ENCODE measurements at places on chromosomes 2 and 18.

- no peaks in the 10 kb centered on the region for H3K27me3 ChIP-seq
- DNase-seq: no peak
- H3K36me3 ChIP-seq: no peaks in the 10 kb centered on the region
- peaks cover 24% of the 10 kb centered on the region for H3K4me1 ChIP-seq
- H3K4me3 ChIP-seq: no peak overlapping the region
These were observed 48.4 kb upstream of the NEMP2 start for GRCh38 chr2:190582736-190583506.

- no peak for DNase-seq
- no peaks in the 10 kb centered on the region for H3K27me3 ChIP-seq
- H3K27ac ChIP-seq: no peak overlapping the region
- H3K36me3 ChIP-seq: no peaks in the 10 kb centered on the region
These were observed 898.4 kb upstream of the CELF4 start for GRCh38 chr18:38464024-38464423.

GRCh38 chr2:177396703-177397460, 4.3 kb downstream of the AGPS start:
- H3K36me3 ChIP-seq: peaks cover 25% of the 10 kb centered on the region
- no peaks in the 10 kb centered on the region for H3K27me3 ChIP-seq
- peaks cover 76% of the 10 kb centered on the region for H3K4me1 ChIP-seq
- H3K4me3 ChIP-seq: peak overlapping the region; percentile 16
- DNase-seq: no peak

DNA sequence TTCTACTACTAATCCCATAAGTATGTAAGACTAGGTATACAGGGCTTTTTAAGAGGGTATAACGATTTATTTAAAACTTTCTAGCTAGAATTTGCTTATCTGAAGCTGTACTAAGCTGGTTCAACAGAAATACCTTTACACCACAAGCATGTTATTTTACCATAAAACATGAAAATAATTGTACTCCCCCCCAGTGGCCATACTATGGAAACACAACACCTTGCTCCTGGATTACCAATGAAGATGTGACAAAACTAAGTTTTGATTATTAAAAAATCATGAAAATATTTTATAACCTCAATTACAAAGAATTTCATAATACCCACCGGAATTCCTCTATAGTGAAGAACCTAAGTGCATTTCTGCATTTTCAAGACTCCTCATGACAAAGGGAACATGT, 27.3 kb downstream of the LPIN2 start:
- no peak overlapping the region for H3K4me3 ChIP-seq
- H3K27ac ChIP-seq: no peak overlapping the region
- H3K27me3 ChIP-seq: no peaks in the 10 kb centered on the region
- peaks cover 16% of the 10 kb centered on the region for H3K36me3 ChIP-seq
- DNase-seq: no peak
- H3K4me1 ChIP-seq: peaks cover 78% of the 10 kb centered on the region

- peaks cover 10% of the 10 kb centered on the region for H3K4me1 ChIP-seq
- H3K27ac ChIP-seq: no peak overlapping the region
- H3K27me3 ChIP-seq: no peaks in the 10 kb centered on the region
- no peak for DNase-seq
These were observed 91.7 kb upstream of the TGIF1 start for GRCh38 chr18:3358310-3358709.

DNA sequence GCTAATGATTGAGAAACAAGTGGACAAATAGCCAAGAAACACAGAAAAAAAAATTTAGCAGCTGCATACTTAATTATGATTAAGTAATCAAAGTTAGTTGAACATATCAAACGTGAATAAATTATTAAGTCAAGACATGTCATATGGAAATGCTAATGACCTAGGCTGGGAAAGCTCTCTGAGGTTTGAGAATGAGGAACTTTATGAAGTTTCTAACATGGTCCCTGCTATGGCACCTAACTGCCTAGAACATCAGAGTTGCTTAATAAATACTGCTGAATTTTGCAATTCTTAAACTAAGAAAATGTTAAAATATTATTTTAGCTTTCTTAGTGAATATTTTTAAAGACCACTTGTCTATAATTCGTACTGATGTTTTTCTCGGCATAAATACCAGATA, 99.8 kb downstream of the AFF3 start:
- no peak for DNase-seq
- peaks cover 2% of the 10 kb centered on the region for H3K27me3 ChIP-seq
- H3K4me3 ChIP-seq: no peak overlapping the region
- no peaks in the 10 kb centered on the region for H3K36me3 ChIP-seq

GRCh38 chr2:162734866-162735265, 103.7 kb downstream of the KCNH7 start:
- H3K36me3 ChIP-seq: no peaks in the 10 kb centered on the region
- H3K4me3 ChIP-seq: no peak overlapping the region
- no peaks in the 10 kb centered on the region for H3K27me3 ChIP-seq
- no peak for DNase-seq
- H3K27ac ChIP-seq: no peak overlapping the region
- H3K4me1 ChIP-seq: peaks cover 6% of the 10 kb centered on the region

GRCh38 chr2:65437392-65438135, 5.2 kb upstream of the SPRED2 start:
- H3K27ac ChIP-seq: no peak overlapping the region
- H3K36me3 ChIP-seq: peaks cover 2% of the 10 kb centered on the region
- peaks cover 49% of the 10 kb centered on the region for H3K27me3 ChIP-seq
- no peak for DNase-seq
- peaks cover 27% of the 10 kb centered on the region for H3K4me1 ChIP-seq

DNA sequence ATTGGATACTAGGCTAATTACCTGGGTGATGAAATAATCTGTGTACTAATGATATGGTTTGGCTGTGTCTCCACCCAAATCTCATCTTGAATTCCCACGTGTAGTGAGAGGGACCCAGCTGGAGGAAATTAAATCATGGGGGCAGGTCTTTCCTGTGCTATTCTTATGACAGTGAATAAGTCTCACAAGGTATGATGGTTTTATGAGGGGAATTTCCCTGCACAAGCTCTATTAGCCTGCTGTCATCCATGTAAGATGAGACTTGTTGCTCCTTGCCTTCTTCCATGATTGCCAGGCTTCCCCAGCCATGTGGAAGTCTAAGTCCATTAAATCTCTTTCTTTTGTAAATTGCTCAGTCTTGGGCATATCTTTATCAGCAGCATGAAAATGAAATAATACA, 394.1 kb upstream of the SYT4 start:
- no peaks in the 10 kb centered on the region for H3K27me3 ChIP-seq
- no peaks in the 10 kb centered on the region for H3K4me1 ChIP-seq
- no peak overlapping the region for H3K27ac ChIP-seq

DNA sequence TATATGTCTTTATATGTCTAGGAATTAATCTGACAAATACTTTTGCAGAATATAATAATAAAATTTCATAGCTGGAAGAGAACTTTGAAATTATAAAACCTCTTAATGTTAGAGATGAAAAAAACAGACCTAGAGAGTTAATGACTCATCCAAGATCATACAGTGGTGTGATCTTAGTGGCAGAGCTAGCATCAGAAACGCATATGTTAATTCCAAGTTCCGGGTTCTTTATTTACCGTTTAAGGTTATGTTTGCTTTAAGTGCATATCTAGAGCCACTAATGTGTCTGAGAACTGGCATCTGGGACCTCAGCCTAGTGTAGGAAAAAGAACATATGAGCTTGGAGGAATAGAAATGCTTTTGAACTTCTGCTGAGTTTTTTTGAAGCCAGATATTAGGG, 24.3 kb downstream of the CERS6 start:
- no peaks in the 10 kb centered on the region for H3K27me3 ChIP-seq
- H3K4me1 ChIP-seq: peaks cover 22% of the 10 kb centered on the region
- peaks cover 4% of the 10 kb centered on the region for H3K36me3 ChIP-seq

DNA sequence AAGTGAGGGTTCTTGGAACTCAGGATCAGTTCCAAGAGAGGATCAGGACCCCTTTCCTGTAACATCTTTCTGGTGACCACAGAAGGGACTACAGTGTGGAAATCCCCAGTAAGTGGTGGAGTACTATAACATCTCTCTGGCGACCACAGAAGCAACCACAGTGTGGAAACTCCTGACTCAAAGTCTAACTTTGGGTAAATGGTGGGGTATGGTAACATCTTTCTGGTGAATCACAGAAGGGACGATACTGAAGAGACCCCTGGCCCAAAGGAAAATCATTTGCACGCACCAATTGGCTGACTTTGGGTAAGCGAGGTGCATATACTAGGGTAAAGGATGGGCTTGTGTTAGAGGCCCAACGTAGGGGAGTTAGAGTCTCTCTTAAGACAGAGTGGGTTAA, 56.3 kb upstream of the GULP1 start:
- no peaks in the 10 kb centered on the region for H3K27me3 ChIP-seq
- no peaks in the 10 kb centered on the region for H3K36me3 ChIP-seq
- peak; percentile 0 for DNase-seq
- H3K4me3 ChIP-seq: peak overlapping the region; percentile 11

GRCh38 chr2:190443055-190443454, 34.9 kb downstream of the MFSD6 start:
- H3K27me3 ChIP-seq: no peaks in the 10 kb centered on the region
- peaks cover 17% of the 10 kb centered on the region for H3K36me3 ChIP-seq
- no peak overlapping the region for H3K27ac ChIP-seq
- DNase-seq: no peak
- H3K4me1 ChIP-seq: peaks cover 46% of the 10 kb centered on the region

- no peak overlapping the region for H3K4me3 ChIP-seq
- DNase-seq: no peak
- H3K36me3 ChIP-seq: no peaks in the 10 kb centered on the region
- H3K27me3 ChIP-seq: peaks cover 36% of the 10 kb centered on the region
These were observed 5.2 kb upstream of the C18orf63 start for GRCh38 chr18:74310411-74310810.

DNA sequence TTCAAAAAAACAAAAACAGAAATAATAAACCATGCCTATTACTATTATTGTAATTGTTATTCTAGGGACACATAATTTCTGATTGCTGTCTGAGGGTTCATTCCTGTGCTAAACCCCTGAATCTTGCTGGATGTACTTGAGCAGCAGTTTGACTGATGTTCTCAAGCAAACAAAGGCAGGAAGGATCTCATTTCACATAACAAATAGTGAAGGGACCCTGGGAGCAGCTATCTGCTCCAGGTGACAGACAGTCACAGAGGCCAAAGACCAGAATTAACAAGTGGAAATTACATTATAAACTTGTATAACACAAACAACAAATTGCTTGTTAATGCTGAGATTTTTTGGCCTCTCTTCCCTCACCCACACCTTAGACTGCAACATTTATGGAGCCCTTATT, 284.2 kb downstream of the THSD7B start:
- no peak overlapping the region for H3K4me3 ChIP-seq
- H3K27me3 ChIP-seq: no peaks in the 10 kb centered on the region
- no peaks in the 10 kb centered on the region for H3K4me1 ChIP-seq
- no peak overlapping the region for H3K27ac ChIP-seq
- no peak for DNase-seq
- H3K36me3 ChIP-seq: no peaks in the 10 kb centered on the region

DNA sequence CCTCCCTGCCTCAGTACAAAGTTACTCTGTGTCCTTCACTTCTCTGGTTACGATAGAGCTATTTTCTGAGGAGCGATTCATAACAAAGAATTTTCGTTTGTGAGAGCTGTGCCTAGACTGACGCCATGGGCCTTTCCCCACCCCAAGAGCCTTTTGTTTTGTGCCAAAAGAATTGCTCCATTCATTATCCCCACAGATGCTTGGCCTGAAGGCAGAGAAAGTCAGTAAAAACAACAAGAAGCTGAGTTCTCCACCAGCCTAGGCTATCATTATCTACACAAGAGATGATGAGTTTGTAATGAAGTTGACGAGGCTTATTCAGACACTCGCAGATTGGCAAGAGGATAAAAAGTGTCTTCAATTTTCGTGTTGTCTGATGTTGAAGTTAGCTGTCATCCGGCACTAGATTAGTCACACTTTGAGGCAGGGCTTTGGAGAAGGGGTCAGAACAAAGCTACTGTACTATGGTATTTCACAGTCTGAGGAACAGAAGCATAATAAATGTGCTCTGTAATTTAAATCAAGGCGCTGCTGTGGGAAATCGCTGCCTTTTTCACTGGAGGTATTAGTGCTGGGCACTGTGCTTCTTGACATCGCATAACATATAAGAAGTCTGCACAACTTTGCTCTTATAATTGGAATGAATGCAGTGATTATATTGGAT, 278.4 kb upstream of the FIGN start:
- DNase-seq: no peak
- H3K4me1 ChIP-seq: no peaks in the 10 kb centered on the region
- H3K27ac ChIP-seq: no peak overlapping the region
- no peaks in the 10 kb centered on the region for H3K36me3 ChIP-seq

DNA sequence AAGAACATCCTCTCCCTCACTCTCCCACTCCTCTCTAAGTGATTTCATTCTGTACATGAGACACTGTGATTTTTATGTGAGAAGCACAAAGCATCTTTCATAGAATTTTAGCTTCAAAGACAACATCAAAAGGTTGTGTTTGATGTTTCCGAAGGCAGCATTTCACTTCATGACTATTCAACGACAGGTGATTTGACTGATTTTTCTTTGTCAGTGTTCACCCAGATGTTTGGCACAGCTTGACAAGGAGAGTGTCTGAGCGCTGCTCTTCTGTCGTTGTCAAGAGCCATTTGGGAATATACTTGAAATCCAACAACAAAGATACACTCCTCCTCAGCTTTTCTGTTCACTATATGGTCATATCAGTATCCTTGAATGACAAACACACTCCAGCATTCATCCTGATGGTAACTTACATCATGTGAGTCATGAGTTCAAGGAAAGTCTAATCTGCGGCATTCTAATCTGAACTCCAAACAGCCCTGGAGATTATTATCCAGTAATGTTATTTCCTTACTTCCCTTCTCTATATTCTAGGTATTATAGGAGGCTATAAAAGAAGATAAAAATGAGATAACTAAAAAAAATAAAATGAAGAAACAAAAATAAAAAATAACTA, 45.9 kb upstream of the ST6GAL2 start:
- no peaks in the 10 kb centered on the region for H3K4me1 ChIP-seq
- H3K27ac ChIP-seq: no peak overlapping the region
- H3K27me3 ChIP-seq: no peaks in the 10 kb centered on the region
- no peaks in the 10 kb centered on the region for H3K36me3 ChIP-seq
- DNase-seq: no peak

DNA sequence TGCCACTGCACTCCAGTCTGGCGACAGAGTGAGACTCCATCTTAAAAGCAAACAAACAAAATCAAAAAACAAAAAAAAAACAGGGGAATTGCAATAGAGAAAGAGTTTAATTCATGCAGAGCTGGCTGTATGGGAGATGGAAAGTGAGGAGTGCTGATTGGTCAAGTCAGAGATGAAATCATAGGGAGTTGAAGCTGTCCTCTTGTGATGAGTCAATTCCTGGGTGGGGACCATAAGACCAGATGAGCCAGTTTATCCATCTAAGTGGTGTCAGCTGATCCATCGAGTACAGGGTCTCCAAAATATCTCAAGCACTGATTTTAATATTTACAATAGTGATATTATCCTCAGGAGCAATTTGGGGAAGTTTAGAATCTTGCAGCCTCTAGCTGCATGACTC, 45.3 kb downstream of the FRZB start:
- DNase-seq: no peak
- H3K36me3 ChIP-seq: no peaks in the 10 kb centered on the region
- H3K27ac ChIP-seq: no peak overlapping the region
- no peaks in the 10 kb centered on the region for H3K4me1 ChIP-seq

- no peaks in the 10 kb centered on the region for H3K36me3 ChIP-seq
- no peak overlapping the region for H3K27ac ChIP-seq
- no peaks in the 10 kb centered on the region for H3K4me1 ChIP-seq
- peaks cover 22% of the 10 kb centered on the region for H3K27me3 ChIP-seq
- no peak for DNase-seq
These were observed 11.9 kb downstream of the GBX2 start for GRCh38 chr2:236156095-236156859.

GRCh38 chr2:108069515-108070310, 83.4 kb downstream of the SLC5A7 start:
- H3K27me3 ChIP-seq: no peaks in the 10 kb centered on the region
- H3K27ac ChIP-seq: no peak overlapping the region
- no peaks in the 10 kb centered on the region for H3K4me1 ChIP-seq
- DNase-seq: no peak
- H3K4me3 ChIP-seq: no peak overlapping the region

Measured in activated T-helper 1 cell treated with anti-CD3 and anti-CD28 coated beads, Interleukin-12 subunit alpha, Interleukin-12 subunit beta, Interleukin-2, Interleukin-4 antibody, amounts not matched to agents 30 ng/mL and 10 ng/mL and 1 ng/mL, durations not matched to agents 14 hours and 24 hours and 36 hours (primary cell).